H7 (cell line): ENCODE measurements at places on chromosomes 1 and 21.

DNA sequence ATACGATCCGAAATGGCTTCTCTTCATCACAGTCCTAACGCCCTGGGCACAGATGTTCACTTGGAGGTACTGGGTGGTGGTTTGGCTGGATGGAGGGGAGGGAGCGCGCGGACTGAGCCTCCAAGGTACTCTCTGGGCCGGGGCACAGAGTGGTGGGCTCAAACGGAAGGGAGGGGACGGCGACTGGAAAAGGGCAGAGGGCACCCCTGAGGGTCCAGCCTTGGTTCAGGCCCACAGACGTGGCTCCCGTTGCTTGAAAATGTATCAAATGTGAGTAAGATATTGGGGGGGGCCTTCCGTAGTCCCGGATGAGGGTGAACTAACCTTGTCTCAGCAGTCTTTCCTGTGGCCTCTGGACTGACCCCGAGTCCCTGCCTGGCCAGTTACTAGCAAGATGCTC, 463 bp downstream of the IL12RB2 start:
- peak; percentile 67 for DNase-seq

GRCh38 chr1:205258261-205258691, 30.5 kb downstream of the TMCC2 start:
- DNase-seq, result peak; percentile 60

DNA sequence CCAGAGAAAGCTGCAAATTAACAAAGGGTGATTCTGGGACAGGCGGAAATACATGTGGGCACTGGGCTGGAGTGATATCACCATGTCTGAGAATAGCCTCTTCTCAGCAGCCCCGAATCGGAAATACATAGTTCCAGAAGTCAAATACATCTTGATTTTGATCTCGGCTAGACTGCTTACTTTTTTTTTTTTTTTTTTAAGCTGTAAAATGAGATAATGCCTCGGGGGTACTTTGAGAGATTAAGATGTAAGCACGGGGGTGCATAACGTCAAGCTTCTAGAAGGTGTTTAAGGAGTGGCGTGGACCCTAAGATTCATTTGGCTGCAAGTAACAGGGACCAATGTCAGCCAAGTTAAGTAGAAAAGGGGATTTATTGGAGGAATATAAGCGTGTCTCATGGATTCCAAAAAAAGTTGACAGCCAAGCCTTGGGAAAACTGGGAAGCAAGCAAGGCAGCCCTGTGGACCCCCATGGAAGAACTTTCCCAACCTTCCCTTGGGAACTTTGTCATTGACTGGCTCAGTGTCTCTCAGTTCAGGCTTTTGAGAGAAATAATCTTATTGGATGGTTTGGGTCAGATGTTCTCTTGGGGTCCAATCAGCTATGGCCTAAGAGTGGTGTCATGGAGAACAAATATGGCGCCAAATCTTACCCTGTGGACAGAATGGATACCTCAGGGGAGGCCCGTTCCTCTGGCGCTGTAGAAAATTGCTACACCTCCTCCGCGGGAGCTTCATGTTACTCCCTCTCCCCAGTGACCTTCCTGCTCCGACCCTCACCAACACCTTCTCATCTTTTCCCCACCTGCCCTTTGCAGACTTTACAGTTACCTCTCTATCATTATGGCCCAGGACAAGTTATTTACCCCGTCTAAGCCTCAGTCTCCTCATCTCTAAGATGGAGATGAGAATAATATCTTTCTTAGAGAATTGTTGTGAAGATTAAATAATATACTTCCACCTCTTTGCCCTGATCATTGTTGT, 186.6 kb downstream of the KAZN start:
- no peak for DNase-seq

- no peak for DNase-seq
Measured at GRCh38 chr1:171999756-172000155, 158.5 kb downstream of the DNM3 start.

GRCh38 chr1:47759936-47760629, 237.1 kb downstream of the TRABD2B start:
- peak; percentile 61 for DNase-seq
